ENCODE measurements at places on chromosomes 4 and X. TPM values are rescaled to one million over a fixed set of nuclear protein-coding genes. Genes with fewer than 3 reads are reported as not detected.

GRCh38 chr4:38132107-38132673 lies 172.0 kb downstream of the PTTG2 start:
- DNase-seq: no peak
- no peak overlapping the region for H3K4me3 ChIP-seq
- H3K36me3 ChIP-seq: no peaks in the 10 kb centered on the region
- peaks cover 52% of the 10 kb centered on the region for H3K27me3 ChIP-seq
- H3K27ac ChIP-seq: no peak overlapping the region

- H3K36me3 ChIP-seq: no peaks in the 10 kb centered on the region
- H3K4me3 ChIP-seq: no peak overlapping the region
- H3K27ac ChIP-seq: no peak overlapping the region
- H3K4me1 ChIP-seq: no peaks in the 10 kb centered on the region
Measured at GRCh38 chr4:163959932-163960331, 465.4 kb downstream of the TMA16 start.

GRCh38 chrX:75365243-75365975 lies 91.5 kb downstream of the UPRT start:
- no peak overlapping the region for H3K27ac ChIP-seq
- no peaks in the 10 kb centered on the region for H3K4me1 ChIP-seq
- no peaks in the 10 kb centered on the region for H3K36me3 ChIP-seq
- H3K27me3 ChIP-seq: no peaks in the 10 kb centered on the region

TLR10 gene
- total RNA-seq: not detected

DNA sequence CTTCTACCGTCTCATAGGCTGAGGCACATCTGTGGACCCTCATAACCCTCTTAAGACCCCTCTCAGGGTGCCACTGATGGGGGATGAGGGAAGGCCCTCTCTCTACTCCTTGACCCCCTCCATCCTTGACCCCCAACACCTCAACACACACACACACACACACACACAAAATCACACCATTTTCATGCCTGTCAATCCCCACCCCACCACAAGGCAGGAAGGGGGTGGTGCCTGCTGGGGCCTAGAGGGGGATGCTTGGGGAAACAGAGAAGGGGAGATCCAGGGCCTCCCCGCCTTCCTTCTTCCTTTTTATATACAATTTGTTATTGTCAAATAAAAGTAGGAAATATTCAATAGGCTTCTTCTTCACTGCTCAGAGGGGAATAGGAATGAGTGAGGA lies 1.2 kb upstream of the EBP start:
- H3K27me3 ChIP-seq: no peaks in the 10 kb centered on the region
- no peak overlapping the region for H3K4me3 ChIP-seq

RHOXF2B gene
- total RNA-seq: 1.9 TPM

DNA sequence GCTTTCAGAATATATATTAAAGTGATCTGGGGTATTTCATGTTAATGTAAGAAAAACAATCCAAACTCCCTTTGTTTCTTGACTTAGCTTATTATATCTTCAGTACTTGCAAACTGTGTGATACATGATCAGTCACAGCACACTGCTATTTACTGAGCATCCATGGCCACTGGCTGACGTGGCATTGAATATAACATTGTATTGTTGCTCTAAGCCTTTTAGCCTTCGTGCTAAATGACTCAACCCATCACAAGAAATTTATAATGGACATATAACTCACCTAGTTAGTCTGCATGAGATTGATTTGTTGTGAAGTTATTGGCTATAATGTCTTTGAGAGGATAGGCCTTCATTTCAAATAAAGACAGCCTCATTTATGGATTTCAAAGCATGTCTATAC lies 642.6 kb downstream of the IL1RAPL1 start:
- no peaks in the 10 kb centered on the region for H3K36me3 ChIP-seq
- no peak for DNase-seq
- no peak overlapping the region for H3K4me3 ChIP-seq
- H3K27me3 ChIP-seq: no peaks in the 10 kb centered on the region
- H3K4me1 ChIP-seq: no peaks in the 10 kb centered on the region

OTUD6A gene
- total RNA-seq: not detected

- no peaks in the 10 kb centered on the region for H3K27me3 ChIP-seq
- H3K4me1 ChIP-seq: peaks cover 11% of the 10 kb centered on the region
- H3K4me3 ChIP-seq: no peak overlapping the region
- H3K36me3 ChIP-seq: no peaks in the 10 kb centered on the region
- no peak overlapping the region for H3K27ac ChIP-seq
Measured at GRCh38 chr4:18105030-18106011, 83.8 kb upstream of the LCORL start.

RAI2 gene
- not detected for total RNA-seq

SMR3B gene
- not detected for total RNA-seq

Data from K562 (cell line).